NCI-H2081 treated with DMSO at 0.1 percent for 48 hours (cell line): ENCODE measurements at places on chromosomes 4 and X.

GRCh38 chrX:50707405-50707804 is 106.6 kb downstream of the SHROOM4 start:
- DNase-seq, result no peak

DNA sequence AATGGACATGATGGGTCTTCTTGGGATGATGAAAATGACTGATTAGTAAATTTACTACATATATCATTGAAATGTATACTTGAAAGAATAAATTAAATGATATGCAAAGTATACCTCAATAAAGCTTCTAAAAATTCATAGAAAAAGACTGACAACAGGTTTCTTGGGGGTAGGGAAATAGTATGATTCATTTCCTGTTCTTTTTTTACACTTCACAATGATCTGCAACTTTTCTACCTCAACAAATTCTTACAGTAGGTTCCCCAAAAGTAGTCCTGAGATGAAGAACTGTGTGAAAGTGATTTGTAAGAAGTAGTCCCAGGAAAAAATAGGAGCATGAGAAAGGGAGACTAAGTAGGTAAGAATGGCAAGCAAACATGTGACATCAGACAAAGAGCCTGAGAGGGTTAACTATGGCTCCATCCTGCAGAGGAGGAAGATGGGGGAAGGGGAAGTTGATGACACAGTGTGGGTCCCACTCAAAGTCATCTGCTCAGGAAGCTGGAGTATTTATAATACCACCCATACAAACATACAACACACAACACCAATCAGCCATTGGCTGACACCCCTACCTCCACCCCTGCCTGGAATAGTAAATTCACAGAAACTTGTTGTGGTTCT is 73.9 kb downstream of the ARHGAP6 start:
- DNase-seq, result no peak

- DNase-seq, result no peak
These were observed 69.7 kb upstream of the MSANTD1 start for GRCh38 chr4:3179126-3179706.

DNA sequence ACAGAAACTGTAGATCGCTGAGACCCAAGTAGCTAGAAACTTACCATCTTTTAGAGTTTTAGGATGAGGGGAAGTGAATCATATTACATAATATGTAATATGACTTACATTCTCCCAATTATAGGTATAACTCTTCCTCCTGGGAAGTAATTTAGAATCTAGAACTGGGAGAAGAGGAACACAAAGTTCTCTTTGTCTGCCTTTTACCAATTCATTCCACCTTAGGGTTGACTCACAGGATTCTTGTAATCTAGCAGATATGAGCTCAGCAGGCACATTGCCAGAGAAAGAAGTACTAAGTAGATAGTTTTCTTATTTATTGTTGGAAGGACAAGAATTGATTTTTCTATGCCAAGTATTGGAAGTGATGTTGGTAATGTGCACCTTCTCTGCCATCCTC is 58.0 kb upstream of the CCSER1 start:
- DNase-seq, result no peak

GRCh38 chrX:139211568-139212182 is 318.9 kb upstream of the F9 start:
- no peak for DNase-seq

GRCh38 chr4:41209187-41209586 is 5.2 kb downstream of the APBB2 start:
- no peak for DNase-seq

- DNase-seq, result no peak
These were observed 43.5 kb downstream of the FMR1NB start for GRCh38 chrX:148024425-148025148.
